Stromal cell of bone marrow (primary cell): ENCODE measurements at places on chromosomes 2 and 18.

GRCh38 chr2:177241711-177242120 lies 22.8 kb downstream of the NFE2L2 start:
- DNase-seq: no peak

GRCh38 chr2:241844066-241844728 lies 14.5 kb downstream of the PDCD1 start:
- peak; percentile 33 for DNase-seq

DNA sequence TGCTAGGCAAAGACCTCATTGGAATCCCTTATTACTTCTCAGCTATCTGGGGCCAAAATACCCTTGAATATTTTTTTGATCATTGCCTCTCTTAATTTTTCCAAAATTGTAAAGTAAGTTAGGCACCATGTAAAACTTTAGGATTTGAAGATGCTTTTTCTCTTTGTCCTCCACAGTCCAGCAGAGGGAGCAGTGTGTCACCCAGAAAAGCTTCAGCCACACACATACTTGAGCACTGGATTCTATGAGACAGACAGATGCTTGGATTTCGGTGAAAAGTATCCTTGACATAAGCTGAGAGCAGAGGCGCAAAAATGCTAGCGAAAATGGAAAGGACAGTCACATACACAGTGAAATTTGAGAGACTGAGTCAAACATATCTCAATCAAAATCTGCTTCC lies 74.7 kb upstream of the KCNJ3 start:
- DNase-seq: peak; percentile 21

DNA sequence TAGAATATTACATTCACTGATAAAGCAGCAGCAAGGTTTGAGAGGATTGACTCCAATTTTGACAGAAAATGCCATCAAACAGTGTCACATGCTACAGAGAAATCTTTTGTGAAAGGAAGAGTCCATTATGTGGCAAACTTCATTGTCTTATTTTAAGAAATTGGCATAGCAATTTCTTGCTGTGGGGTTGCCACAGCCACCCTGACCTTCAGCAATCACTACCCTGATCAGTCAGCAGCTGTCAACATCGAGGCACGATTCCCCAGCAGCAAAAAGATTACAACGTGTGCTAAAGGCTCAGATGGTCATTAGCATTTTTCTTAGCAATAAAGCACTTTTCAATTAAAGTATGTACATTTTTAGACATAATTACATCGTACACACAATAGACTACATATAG lies 74.7 kb downstream of the PRKCE start:
- DNase-seq: no peak

DNA sequence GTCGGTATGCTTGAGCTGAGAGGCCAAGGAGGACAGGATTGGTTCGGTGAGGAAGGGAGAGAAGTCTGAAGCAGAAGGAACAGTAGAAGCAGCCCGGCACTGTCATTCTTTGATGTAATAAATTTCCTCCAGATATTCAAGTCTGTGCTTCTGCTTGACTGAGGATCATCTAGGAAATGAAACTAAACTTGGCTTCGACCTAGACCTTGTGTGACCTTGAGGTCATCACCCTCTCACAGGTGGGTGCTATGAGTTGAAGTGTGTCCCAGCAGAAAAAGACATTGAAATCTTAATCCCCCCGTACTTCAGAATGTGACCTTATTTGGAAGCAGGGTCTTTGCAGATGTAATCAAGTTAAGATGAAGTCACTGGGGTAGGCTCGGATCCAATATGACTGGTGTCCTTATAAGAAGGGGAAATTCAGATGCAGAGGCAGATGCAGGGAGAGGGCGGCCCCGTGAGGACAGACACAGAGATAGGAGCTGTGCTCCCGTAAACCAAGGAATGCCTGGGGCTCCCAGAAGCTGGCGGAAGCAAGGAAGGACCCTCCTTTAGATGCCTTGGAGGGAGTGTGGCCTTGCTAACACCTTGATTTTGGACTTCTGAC lies 49.0 kb downstream of the PRKCE start:
- no peak for DNase-seq

DNA sequence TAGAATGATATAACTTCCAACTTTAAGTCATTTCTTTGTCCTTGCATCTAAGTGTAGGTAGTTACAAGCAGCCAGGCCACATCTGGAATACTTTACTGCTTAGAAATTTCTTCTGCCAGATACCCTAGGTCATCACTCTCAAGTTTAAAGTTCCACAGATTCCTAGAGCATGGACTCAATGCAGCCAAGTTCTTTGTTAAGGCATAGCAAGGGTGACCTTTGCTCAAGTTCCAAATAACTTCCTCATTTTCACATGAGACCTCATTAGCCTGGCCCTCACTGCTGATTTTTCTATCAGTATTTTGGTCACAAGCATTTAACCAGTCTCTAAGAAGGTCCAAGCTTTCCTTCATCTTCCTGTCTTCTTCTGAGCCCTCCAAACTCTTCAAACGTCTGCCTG lies 7.8 kb upstream of the UGT1A9 start:
- DNase-seq: no peak

DNA sequence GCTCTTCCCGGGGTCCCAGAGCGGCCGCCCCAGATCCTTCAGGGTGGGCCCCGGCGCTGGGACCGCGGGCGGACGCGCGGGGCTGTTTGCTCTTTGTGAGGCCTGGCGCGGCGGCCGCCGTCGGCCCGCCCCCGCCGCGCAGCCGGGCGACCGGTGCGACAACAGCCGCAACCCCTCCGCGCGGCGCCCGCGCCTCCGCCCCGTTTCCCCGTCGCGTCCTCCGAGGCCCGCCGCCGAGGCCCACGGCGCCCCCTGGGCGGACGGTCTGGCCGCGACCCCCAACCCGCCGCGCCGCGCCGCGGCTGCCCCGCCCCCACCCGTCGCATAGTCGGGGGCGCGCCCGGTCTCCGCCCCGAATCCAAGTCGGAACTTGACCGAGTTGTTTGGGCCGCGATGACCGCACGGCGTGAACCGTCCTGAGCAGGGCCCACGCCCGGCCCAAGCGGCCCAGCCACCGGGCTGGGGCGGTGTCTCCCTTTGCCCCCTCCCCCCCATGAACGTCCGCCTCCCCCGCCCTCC lies 448 bp downstream of the YPEL5 start:
- DNase-seq: peak; percentile 6

- DNase-seq: peak; percentile 14
Measured at GRCh38 chr2:71530641-71531332, 77.4 kb downstream of the DYSF start.

DNA sequence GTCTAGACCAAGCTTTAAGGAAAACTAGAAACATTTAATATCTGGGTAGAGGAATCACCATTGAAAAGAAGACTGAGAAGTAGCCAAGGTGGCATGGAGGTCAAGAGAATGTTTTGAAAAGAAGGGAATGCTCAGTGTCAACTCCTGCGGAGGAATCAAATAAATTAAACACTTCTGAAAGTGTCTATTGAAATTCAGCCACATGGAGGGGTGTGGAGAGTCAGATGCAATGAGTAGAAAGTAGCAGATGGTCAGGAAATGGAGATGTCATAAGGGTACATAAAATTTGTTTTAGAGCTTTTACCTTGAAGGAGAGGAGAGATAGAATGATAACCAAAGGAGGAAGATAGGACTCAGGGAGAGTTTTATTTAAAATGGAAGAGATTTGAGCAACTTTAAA lies 35.1 kb downstream of the NLRC4 start:
- no peak for DNase-seq

- DNase-seq: peak; percentile 43
Measured at GRCh38 chr2:210577263-210578071, 21.1 kb downstream of the CPS1 start.

DNA sequence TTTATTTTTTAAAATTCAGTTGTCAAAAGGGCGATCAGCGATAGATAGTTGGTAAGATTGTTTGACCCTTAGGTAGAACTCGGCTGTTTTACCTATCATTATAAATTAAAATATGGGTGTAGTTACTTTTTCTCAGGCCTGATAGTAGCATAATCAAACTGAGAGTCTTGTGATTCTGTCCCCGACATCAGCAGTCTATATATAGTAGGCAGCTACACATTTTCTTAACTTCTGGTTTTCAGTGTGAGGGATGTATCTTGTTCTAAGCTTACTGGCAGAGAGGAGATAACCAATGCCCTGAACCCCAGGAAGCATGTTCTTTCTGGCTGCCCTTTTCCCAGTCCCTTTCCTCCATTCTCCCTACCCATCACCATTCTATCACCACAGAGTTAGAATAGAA lies 56.6 kb downstream of the XRCC5 start:
- no peak for DNase-seq

DNA sequence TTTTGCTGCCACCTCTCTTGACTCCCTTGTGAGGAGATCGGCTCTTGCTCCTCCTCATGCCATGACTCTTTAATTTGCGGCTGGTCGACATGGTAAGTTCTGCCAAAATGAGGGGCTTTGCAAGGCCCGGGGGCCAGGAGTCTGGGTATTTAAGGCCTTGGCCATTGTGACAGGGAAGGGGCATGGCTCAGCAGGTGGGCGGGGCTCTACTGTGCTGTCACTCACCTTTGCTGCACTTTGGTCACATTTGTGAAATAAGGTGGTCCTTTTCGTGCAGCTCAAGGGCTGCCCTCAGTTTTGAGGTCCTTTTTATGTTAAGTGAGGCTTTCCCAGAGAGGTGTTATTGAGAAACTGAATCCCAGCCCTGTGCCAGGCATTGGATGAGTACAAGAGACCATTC lies at the start of gene TNP1:
TSS of gene TNP1 (minus strand) at position 121 of the 400 bp plus-strand sequence. CDS start at position 91, 30 bp downstream.
- DNase-seq: no peak

GRCh38 chr2:18589354-18589753 lies at the start of gene NT5C1B:
Gene NT5C1B (minus strand): TSS chr2:18589569. CDS start chr2:18589468, 101 bp downstream.
- DNase-seq: no peak

- DNase-seq: no peak
Measured at GRCh38 chr2:25490217-25490616, 148.5 kb upstream of the DNMT3A start.

- DNase-seq: no peak
Measured at GRCh38 chr2:19365126-19365525, 6.7 kb upstream of the OSR1 start.

GRCh38 chr2:56244911-56245530 lies 61.2 kb downstream of the CCDC85A start:
- no peak for DNase-seq

DNA sequence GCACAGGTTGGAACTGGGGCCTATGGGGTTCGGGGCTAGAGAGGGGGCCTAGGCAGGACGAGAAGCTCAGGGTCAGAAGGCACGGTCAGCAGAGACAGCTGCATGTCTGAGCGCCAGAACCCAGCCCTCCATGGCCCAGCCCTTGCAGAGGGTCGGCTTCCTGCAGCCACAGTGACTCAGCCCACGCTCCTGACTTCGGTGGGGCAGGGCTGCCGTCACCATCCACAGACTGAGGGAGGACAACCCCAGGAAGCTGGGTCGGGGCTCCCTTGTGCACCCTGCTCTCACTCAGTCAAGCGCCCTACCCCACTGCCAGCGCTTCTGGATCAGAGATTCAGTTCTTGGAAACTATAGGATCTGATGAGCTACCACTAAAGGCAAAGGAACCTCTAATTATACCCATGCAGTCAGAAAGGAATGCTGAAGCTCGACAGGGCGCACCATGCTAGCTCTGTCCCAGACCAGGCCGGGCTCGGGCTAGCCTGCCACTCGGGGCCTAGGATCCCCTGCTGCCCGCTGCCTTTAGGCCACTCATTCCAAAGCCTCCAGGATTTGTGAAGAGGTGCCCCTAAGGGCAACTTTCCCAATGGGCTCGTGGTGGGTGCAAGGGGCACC lies 3.0 kb downstream of the ACTR1B start:
- no peak for DNase-seq

- DNase-seq: no peak
Measured at GRCh38 chr2:16591370-16591933, 74.2 kb downstream of the CYRIA start.

GRCh38 chr18:54983041-54983686 lies 23.9 kb upstream of the CCDC68 start:
- DNase-seq: peak; percentile 58
